ENCODE measurements at places on chromosomes 1 and 21.
A peak's percentile ranks its signal among the peaks of the same experiment; 100 is the strongest.

GRCh38 chr1:25811384-25812082 is 8.2 kb upstream of the MTFR1L start:
- DNase-seq: no peak

DNA sequence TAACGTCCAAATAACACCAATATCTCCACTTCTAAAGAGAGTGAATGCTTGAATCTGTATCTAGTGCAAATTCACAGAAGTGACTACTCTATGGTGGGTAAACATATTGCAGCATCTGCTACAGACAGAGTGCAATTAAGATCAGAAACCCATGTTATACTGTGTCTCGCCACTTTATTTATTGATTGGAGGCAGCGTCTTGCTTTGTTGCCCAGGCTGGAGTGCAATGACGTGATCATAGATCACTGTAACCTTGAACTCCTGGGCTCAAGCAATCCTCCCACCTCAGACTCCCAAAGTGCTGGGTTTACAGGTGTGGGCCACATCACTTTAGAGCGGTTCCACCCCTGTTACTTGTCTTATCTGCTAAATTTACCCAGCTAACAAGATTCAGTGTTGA is 57.0 kb downstream of the HLCS start:
- no peak for DNase-seq

- no peak for DNase-seq
Measured at GRCh38 chr1:28314547-28314941, 14.3 kb upstream of the MED18 start.

DNA sequence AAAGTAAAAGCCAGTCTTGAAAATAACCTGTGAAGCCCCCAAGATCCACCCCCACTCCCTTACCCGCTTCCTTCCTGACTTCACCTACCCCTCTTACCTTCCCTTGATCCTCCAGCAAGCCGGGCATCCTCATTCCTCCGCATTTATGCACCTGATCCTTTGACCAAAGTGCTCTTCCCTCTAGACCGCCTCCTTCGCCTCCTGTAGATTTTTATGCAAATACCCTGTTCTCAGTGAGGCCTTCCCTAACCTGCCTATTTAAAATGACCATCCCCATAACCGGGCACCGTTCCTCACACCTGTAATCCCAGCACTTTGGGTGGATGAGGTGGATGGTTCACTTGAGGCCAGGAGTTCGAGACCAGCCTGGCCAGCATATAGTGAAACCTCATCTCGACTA is 1.1 kb upstream of the NENF start:
- DNase-seq: no peak

- no peak for DNase-seq
Measured at GRCh38 chr1:38746402-38746935, 113.1 kb downstream of the RRAGC start.

GRCh38 chr1:112297536-112297935 is 98.5 kb upstream of the CTTNBP2NL start:
- peak; percentile 3 for DNase-seq

DNA sequence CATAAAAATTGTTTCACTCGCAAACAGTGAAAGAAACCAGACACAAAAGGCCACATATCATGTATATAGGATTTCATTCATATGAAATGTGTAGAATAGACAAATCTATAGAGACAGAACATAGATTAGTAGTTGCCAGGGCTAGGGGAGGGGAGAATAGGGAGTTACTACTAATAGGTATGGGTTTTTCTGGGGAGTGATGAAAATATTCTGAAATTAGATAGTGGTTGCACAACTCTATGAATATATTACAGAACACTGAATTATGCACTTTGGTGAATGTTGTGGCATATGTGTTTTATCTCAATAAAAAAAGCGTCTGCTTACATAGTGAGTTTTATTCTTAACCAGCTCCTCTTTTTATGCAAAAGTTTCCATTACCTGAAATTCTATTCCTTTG is 21.6 kb downstream of the SYT14 start:
- no peak for DNase-seq

GRCh38 chr21:35316933-35317332 is 267.8 kb upstream of the RUNX1 start:
- DNase-seq: peak; percentile 44

DNA sequence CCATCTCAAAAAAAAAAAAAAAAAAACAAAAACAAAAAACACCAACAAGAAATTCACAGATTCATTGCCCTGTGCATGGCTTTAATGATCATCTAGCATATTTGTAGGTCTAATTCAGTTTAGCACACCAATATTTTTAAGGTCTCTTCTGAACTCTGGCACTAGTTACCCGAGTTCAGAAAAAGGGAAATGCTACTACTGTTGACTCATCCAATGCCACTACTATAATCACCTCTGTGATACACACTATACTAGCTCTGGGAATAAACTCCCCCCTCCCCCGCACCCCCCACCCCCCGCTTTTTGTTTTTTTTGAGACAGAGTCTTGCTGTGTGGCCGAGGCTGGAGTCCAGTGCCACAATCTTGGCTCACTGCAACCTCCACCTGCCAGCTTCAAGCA is 55.6 kb downstream of the FBXO42 start:
- no peak for DNase-seq

DNA sequence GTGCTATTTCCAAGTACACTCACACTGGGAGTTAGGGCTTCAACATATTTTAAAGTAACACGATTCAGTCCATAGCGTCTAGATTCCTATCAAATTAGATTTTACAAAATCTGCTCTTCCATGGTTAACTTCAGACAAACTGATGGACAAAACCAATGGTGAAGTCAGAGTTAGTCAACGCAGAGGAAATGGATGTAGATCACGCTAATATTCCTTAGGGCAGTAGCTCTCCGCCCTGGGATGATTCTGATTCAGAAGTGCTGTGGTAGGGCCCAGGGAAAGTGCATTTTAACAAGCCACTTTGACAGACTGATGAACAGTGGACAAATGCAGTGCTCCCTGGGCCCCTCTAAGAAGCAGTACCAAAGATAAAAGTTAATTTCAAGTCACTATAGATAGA is 83.2 kb downstream of the HIVEP3 start:
- DNase-seq: peak; percentile 82

DNA sequence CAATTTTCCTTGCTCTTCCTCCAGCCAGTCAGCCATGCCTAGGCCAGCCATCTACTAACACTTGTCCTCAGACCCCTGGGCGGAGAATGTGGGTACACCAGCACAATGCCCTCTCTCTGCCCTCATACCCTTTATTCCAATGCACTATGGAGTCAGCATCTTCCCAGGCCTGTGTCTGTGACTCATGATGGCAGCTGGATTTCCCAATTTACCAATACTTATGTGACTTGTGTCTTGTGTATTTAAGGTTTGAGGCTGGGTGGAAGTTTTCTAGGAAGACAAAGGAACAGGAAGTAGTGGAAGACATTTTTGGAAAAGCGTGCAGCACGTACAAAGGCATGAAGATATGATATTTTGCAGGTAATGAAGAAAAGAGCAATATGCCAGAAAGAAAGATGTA is 114.3 kb downstream of the NMNAT2 start:
- DNase-seq: peak; percentile 45

GRCh38 chr1:117009132-117009531 is 7.6 kb downstream of the CD101 start:
- DNase-seq: no peak

DNA sequence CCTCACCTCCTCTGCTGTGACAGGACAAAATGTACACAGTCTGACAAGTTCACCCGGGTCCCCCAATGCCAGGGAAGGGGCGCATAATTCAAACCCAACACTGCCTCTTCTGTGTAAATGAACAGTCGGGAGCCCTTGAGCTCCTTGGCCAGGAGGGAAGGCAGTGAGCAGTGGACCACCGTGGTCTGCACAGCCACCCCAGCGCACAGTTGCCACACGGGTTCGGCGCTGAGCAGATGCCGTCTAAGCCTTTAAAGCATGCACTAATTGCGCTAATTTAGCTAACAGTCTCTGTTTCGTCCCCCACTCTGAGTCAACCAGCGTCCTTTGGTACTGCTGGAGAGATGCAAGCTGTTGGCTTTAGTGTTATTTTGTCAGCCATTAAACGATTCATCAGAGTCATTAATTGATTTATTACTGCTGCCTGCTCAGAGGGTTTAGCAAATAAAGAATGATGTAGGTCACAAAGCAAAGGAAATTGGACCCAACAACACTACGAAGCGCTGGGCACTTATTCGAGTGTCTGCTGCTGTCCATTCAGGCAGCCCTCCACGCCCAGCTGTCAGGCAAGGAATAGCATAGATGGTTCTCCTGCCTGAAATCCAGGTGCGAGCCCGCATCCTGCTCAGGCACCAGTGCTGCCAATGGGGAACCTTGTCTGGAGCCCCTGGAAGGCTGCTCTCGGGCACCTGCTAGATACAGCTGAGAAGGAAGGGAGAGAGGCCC is 91.5 kb downstream of the MRPL37 start:
- no peak for DNase-seq

- no peak for DNase-seq
Measured at GRCh38 chr1:218771931-218772330, 401.7 kb upstream of the LYPLAL1 start.

DNA sequence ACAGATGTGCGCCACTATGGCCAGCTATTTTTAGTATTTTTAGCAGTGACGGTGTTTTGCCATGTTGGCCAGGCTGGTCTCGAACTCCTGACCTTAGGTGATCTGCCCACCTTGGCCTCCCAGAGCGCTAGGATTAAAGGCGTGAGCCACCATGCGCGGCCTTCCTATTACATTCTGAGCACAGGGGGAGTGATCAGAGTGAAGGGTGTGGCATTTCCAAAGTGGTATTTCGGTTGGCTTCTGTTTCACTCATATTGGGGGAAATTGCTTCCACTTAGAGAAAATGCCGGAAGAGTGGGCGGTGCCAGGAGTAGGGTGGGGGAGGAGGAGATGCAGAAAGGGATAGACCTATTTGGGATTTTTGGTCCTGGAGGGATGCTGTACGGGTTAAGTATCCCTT is 4.3 kb downstream of the PIK3CD start:
- DNase-seq: no peak

GRCh38 chr1:4269952-4270570 is 370.0 kb upstream of the C1orf174 start:
- DNase-seq: no peak

DNA sequence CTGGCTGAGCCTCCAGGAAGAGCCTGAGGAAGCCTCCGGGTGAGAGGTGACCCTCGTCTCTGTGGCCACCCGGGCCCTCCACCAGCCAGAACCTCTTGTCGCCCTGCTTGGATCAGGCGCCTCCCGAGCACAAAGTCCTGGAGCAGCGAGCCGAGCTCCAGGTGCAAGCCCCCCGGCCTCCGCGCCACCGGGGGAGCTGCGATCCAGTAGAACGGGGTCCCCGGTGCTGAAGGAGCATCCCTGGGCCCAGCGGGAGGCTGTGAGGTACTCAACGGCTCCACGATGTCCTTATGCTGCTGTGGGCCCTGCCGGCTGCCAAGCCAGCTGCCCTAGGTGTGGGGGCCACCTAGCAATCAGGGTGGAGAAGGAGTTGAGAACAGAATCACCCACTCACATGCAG is 102.8 kb downstream of the PRDM16 start:
- no peak for DNase-seq

DNA sequence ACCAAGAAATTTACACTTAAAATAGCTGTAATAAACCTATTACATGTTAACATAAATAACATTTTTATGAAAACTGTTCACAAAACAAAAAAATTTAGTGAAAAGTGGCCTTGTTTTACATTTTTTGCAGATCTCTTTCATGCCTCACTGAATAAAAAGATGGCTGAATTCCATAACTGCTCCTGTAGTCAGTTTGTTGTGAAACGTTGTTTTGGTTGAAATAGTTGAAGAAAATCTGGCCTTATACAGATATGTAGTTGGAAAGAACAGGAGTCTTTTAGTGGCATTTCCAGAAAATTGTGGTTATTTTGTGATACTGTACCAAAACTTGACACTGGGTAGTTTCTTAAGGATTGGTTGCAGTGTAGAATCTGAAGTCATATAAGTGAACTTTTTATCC is 18.1 kb downstream of the ITSN1 start:
- DNase-seq: no peak

DNA sequence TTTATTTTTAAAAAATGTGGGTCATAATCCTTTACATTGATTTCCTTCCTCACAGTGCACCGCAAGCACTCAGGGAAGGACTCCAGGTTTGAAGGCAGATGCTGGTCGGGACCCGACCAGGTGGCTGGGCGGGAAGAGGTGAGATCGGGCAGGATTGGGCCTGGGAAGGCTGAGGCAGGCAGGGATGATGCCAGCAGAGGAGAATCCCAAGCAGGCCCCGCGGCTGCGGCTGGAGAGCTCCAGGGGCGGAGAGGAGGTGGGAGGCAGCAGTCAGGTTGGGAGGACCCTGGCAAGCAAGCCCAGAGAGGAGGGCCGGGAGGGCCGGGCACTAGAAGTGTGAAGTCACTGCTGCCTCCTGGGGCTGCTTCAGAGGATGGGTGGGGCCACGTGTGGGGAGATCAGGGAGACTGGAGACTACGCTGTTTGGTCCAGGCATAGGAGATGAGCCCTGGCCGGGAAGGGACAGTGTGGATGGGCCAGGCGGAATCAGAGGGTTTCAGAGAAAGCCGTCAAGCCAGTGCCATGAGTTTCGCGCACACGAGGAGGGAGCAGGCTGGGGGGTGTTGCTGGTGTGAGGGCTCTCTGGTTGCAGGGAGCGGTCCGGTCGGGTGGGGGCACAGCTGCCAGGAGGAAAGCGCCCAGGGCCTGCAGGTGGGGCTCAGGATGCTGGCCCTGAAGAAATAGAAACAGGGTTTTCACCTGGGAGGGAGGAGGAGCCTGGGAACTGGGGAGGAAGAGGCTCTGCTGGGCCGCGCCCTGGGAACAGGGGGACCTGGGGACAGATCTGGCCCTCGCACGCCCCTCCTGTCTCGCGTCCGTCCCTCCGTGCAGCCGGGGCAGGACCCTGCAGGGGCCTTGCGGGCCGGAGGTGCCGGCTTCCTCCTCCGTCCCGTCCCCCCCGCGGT is 888 bp upstream of the COL18A1 start:
- DNase-seq: no peak

- DNase-seq: no peak
Measured at GRCh38 chr1:213933336-213933735, 54.4 kb upstream of the PROX1 start.

- DNase-seq: no peak
Measured at GRCh38 chr1:180836449-180836848, 76.2 kb upstream of the KIAA1614 start.

GRCh38 chr1:118485757-118486156 is 300.7 kb upstream of the SPAG17 start:
- peak; percentile 45 for DNase-seq

- DNase-seq: no peak
Measured at GRCh38 chr1:87673309-87673708, 344.6 kb downstream of the LMO4 start.

- DNase-seq: no peak
Measured at GRCh38 chr1:108059945-108060344, 95.0 kb upstream of the VAV3 start.

- DNase-seq: no peak
Measured at GRCh38 chr1:230909974-230910754, 41.8 kb upstream of the C1orf198 start.

Measured in fibroblast of skin of right biceps (primary cell).